Activated CD4-positive, alpha-beta T cell treated with anti-CD3 and anti-CD28 coated beads, Interleukin-2, amount 10 ng/mL, durations not matched to agents 24 days and 14 days (primary cell): ENCODE measurements at places on chromosomes 4 and X. TPM values are rescaled to one million over a fixed set of nuclear protein-coding genes. Genes with fewer than 3 reads are reported as not detected.

NDST3 gene
- not detected in 2 replicates for total RNA-seq

GRCh38 chr4:180696460-180697092, 1546.6 kb upstream of the TENM3 start:
- DNase-seq, result no peak

DNA sequence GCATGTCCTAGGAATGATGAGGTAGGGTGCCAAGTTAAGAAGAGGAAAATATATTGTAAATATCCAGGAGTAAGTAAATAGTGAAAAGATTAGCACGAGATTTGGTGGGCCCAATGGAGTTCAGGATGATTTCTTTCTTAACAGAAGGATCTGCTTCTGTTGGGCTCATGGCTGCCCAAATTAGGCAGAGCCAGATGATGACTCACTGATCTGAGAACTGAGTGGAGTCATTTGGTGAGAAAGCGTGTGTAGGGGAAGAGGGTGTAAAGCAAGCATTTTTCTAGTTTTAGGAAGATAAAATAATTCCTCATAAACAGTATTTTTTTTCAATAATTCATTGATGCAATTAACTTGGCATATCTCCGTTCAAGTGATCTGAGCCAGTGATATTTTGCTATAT, 1.6 kb downstream of the TBX22 start:
- no peak for DNase-seq

DNA sequence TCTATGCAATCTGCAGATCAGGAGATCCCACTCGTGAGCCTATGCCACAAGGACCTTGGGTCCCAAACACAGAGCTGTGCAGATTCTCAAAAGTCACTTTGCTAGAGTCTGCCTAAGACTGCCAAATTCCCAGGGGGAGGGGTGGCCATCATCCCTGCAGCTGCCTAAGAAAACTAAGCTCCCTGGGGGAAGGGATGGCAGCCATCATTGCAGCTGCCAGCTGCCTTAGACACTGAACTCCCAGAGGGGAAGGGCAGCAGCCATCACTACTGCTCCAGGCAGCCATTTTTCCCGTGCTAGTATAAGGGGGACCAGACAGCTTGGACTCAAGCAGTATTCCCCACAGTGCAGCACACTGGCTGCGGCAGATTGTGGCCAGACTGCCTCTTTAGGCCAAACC, 156.9 kb downstream of the NKX6-1 start:
- DNase-seq, result no peak

FAM47E gene
- not detected in 2 replicates for total RNA-seq

- DNase-seq, result peak; percentile 53
Measured at GRCh38 chr4:186137196-186137794, 32.8 kb downstream of the FAM149A start.

CENPVL2 gene
- total RNA-seq, result not detected in 2 replicates

DNA sequence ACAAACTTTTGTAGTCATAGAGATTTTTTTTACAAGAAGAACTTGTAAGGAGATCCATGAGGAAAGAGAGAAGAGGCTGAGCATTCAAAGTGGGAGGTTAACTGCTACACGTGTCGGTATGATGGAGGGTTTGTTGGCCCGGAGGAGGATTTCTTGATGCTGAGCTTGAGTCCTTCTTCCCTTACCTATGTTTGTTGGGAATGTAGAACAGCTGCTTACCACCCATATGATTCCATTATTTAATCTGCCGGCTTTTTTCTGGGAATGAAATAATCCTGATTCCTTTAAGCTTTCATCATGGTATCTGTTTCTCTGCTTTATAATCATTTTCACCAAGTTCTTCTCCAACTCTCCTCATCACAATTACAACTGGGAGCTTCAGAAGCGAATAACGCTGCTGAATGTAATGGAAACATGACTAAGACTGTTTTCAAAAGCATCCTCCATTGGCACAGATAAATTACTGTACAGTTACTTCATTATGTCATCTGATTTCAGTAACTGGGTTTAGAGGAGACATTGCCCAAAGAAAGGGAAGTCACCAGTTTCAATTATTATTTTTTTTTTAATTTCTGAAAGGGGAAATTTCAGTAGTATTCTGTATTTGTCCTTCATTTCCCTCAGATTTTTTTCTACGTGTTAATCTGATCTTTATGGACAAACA, 420.6 kb downstream of the SPRY1 start:
- no peak for DNase-seq

NUDT10 gene
- 0.28 and 0.51 TPM in 2 replicates for total RNA-seq

- DNase-seq, result no peak
Measured at GRCh38 chr4:85257817-85258370, 217.1 kb upstream of the ARHGAP24 start.

DNA sequence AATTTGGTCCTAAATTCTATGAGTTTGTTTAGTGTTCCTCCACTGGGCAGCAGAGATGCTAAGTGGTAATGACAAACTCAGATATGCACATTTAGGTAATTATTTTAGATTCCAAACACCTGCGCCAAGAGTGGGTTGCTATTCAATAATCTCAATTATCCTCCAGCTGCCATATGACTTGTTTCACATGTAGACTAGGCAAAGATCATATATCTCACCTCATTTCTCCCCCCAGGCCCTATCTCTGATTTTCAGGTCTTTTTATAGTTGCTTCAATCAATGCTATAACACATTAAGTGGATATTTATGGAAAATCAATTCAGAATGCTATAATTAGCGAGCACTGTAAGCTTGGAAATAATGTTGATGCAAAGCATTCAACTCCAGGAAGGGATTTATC, 217.6 kb downstream of the KCTD8 start:
- no peak for DNase-seq

PF4V1 gene
- not detected in 2 replicates for total RNA-seq

GRCh38 chrX:70025464-70025863, 24.3 kb downstream of the AWAT2 start:
- DNase-seq, result no peak

DGAT2L6 gene
- total RNA-seq, result not detected in 2 replicates

GRCh38 chrX:34300871-34301270, 168.8 kb upstream of the FAM47A start:
- peak; percentile 57 for DNase-seq

GRCh38 chr4:5101571-5101970, 50.3 kb downstream of the STK32B start:
- DNase-seq, result no peak
